ENCODE measurements at places on chromosomes 16 and 17.

GRCh38 chr17:3828852-3829232, 17.2 kb downstream of the NCBP3 start:
- no peak for DNase-seq

- no peak for DNase-seq
These were observed 7.6 kb downstream of the CCDC57 start for GRCh38 chr17:82204831-82205719.

DNA sequence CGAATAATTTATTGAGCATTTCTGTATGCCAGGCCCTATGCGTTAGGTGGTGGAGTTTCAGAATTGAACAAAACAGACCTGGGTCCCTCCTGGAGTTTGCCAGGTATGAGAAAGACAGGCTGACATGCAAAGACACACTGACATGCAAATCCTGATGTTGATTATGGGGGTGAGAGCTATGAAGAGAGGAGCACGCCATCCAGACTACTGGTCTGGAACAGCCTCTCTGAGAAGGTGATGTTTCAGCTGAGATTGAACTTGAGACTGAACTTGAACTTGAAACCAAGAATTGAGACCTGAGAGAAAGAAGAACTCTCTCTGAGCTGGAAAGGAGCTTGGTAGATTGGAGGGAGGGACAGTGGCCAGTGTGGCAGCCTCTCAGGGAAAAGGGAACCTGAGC, 14.2 kb upstream of the CACNG4 start:
- DNase-seq, result no peak

- no peak for DNase-seq
These were observed 20.9 kb downstream of the OSBPL7 start for GRCh38 chr17:47800686-47801085.

GRCh38 chr16:81873843-81874752, 95.0 kb downstream of the PLCG2 start:
- no peak for DNase-seq

- no peak for DNase-seq
These were observed 117.0 kb downstream of the AATF start for GRCh38 chr17:37065486-37066321.

GRCh38 chr17:48149787-48150463, 42.4 kb downstream of the SNX11 start:
- no peak for DNase-seq

- DNase-seq, result no peak
These were observed 685 bp upstream of the PSMD3 start for GRCh38 chr17:39979893-39980350.

GRCh38 chr16:50316102-50316847, 49.9 kb downstream of the ADCY7 start:
- DNase-seq, result no peak

DNA sequence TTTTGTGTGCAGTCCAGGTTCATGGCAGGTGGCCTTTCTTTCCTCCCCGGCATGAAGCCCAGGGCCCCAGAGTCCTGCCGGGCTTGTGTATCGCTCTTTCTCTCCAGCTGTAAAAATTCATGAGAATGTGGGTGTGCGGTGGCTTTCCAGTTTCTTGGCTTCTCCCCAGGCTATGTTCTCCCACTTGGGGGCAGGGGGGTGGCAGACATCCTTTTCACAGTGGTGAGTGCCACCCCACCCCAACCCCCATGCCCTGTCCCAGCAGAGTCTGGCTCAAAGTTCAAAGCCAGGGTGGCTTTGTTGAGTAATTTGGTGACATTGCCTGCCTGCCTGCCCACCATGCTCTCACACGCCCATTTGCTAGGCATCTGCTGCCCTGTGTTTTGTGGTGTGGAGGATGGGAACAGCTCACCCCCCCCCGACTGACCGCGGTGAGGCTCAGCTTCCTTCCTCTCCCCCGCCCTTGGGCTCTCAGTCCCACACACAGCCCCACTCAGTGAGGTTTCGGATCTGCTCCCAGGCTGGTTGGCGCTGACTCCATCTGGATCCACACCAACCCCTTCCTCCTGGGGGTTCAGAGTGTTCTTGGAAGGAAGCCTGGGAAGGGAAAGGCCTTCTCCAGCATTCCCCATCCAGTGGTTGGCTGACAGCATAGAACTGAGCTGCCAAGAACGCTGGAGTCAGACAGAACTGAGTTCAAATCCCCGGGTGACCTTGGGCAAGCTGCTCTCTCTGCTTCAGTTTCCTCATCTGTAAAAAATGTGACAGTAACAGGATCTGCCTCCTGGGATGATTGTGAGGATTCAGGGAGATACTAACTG, 36.0 kb downstream of the CHD9 start:
- DNase-seq, result no peak

- DNase-seq, result no peak
These were observed 2.7 kb downstream of the FBXO31 start for GRCh38 chr16:87380881-87381280.

DNA sequence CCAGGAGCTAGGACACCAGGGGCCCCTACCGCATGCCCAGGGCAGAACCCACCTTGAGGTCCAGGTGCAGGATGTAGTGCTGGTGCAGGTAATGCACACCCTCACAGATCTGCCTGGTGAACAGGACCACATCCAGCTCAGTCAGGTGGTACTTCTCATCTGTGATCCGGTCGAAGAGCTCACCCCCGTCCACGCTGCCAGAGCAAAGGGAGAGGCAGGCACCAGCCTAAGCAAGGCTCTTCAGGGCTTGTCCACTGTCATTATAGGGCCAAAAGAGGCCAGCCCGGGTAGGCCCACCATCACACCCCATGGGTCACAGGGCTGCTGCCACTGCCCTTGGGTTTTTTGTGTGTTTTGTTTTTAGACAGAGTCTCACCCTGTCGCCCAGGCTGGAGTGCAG, 21.0 kb downstream of the MYLK3 start:
- DNase-seq, result no peak

- DNase-seq, result no peak
These were observed 499.1 kb downstream of the KCNJ2 start for GRCh38 chr17:70668276-70668937.

DNA sequence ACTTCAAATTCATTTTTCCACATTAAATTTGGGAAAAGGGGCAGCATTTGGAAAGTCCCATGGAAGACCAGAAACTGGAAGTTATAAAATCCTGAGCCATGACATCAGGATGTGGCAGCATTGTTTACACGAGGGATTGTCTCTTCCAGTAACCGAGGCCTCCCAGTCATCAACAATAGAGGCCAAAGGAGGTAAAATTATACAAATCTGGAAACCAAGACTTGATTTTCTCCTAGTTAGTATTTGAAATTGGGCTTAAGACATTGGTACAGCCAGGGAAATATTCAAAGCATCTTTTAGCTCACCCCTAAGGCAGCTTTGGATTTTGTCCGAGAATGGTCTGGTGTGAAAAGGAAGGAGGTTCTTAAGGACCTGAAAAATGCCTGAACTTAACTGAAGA, 251.6 kb upstream of the FOXF1 start:
- DNase-seq, result no peak

DNA sequence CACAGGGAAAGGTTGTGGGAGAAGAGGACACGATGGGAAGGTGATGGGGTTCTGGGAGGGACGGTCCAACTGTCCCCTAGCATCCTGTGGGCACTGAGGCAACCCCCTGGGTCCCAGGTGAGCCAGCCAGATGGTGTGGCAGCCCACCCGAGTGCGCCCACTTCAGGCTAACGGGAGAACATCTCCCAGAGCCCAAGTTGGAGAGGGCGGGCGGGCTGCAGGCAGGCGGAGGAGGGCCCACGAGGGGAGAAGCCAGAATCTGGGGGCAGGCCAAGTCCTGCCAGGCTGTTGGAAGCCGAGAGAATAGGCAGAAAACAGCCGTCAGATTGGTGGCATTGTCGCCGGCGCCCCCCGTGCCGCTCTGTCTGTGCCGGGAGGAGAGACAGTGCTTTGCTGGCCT, 13.8 kb upstream of the ABCC3 start:
- no peak for DNase-seq

- no peak for DNase-seq
These were observed 105.2 kb downstream of the RBFOX1 start for GRCh38 chr16:7437843-7438242.

- no peak for DNase-seq
These were observed 39.3 kb downstream of the DHRS7B start for GRCh38 chr17:21165922-21166594.

DNA sequence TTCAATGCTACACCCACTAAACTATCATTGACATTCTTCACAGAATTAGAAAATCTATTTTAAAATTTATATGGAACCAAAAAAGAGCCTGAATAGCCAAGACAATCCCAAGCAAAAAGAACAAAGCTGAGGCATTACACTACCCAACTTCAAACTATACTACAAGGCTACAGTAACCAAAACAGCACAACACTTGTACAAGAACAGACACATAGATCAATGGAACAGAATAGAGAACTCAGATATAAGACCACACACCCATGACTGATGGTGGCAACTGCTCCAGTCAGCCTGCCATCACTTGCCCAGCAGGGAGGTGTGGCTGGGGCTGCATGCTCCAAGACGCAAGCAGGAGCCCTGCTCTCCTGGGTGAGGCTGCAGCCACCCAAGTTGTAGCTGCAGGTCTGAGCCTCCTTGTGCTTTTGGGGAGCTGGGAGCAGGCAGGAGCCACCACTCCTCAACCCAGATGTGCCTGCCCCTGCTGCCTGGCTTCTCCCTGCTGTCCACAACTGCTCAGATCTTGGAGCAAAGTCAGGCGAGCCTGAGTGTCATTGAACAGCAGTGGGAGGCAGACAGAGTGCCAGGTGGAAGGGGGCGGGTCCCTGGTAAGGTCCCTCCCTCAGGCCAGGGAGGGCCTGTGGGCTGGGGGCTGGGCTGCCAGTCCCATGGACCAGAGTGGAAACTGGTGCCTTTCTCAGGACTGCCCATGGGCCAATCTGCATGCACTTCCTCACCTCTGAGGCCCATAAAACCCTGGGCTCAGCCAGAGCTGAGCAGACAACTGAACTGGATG, 24.7 kb downstream of the SSH2 start:
- no peak for DNase-seq

- DNase-seq, result no peak
These were observed 21.1 kb downstream of the GJD3 start for GRCh38 chr17:40343219-40344119.

DNA sequence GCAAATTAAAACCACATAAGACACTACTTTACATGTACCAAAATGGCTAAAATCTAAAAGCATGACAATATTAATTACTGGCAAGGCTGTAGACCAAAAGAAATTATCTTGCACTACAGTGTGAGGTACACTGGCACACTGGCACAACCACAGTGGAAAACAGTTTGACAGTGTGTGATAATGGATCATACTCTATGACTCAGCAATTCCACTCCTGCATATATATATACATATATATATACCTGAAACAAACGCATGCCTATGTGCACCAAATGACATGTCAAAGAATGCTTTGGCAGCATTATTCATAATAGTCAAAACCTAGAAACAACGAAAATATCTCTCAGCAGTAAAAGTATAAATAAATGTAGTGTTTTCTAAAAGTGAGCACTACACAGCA, 4.6 kb upstream of the DYNLRB2 start:
- DNase-seq, result no peak

GRCh38 chr16:88651276-88651988, 579 bp upstream of the CYBA start:
- DNase-seq, result peak; percentile 63

GRCh38 chr16:28098959-28099945, 35.7 kb upstream of the GSG1L start:
- DNase-seq, result no peak

GRCh38 chr16:24045641-24046040, 209.9 kb downstream of the PRKCB start:
- DNase-seq, result no peak

DNA sequence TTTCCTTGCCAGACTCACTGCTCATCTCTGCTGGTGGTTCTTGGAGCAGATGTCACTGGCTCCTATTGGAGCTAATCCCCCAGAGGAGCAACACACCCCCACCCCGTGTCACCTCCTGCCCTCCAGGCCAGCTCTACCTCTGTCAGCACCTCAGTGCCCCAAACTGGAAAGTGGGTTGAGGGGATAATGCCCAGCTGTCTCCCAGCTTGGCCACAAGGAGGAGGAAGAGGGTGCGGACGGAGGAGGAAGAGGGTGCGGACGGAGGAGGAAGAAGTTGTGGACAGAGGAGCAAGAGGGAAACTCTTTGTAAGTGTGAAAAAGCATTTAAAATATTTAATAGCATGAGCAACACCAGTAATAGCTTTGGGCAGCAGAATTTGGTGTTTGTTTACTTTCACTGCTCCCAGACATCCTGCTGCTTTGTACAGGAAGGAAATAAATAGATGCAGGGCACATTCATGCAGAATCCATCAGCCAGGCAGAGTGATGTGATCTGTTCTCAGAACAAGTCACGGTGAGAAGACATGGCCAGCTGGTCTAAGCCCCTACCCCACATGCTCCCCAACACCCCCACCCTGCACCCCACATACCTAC, 82.5 kb downstream of the C17orf67 start:
- no peak for DNase-seq

DNA sequence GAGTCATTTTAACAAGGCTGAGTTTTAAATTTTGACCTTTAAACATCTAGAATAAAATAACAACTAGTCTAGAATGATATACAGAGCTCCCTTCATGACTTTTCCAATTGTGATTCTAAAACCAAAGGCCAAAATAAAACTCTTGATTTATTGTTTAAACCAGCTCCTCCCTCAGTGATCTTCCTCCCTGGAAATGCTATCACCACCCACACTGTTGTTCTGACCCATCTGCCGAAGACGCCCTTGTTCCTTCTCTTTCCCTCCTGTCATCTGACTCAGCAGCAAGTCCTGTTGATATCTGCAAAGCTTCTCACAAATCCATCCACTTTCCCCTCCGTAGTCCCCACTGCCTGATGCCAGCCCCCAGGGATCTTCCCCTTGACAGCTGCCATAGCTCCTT, 231.6 kb upstream of the DYNLRB2 start:
- DNase-seq, result no peak

- no peak for DNase-seq
These were observed 107.6 kb downstream of the TTC19 start for GRCh38 chr17:16107165-16107770.

GRCh38 chr16:68217506-68217905, 18.4 kb downstream of the ESRP2 start:
- no peak for DNase-seq

DNA sequence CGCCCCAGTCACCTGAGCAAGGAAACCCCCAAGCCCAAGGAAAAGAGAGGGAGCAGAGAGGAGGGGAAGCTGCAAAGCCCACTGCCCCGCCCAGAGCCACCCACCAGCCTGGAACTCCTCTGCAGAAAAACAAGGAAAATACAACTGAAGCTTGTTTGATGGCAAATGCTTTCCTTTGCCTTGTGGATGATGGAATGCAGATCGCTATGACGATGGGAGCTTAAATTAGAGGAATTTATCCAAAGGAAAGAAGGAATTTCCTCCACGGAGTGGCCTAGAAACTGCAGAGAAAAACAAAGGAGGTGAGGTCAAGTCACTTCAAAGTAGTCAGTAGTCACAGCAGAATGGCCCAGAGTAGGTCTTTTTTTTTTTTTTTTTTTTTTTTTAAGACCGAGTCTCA, 31.5 kb upstream of the ASGR2 start:
- no peak for DNase-seq

DNA sequence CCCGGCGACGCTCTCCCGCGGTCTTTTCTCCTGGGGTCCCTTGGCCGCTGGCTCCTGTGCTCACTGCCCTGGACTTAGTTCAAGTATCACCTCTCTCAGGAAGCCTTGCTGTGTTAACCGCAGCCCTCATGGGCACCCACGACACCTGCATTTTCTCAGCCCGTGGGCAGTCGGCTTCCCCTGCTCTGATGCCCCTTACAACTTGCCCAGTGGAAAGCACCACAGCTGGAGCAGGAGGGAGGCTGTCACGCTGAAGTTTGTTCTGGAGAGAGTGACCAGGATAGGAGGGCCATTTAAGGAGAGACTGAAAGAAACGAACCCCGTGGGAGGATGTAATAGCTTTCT, 395 bp downstream of the STXBP4 start:
- no peak for DNase-seq
